ENCODE measurements at places on chromosomes 5 and 9.
A peak's percentile ranks its signal among the peaks of the same experiment; 100 is the strongest.

DNA sequence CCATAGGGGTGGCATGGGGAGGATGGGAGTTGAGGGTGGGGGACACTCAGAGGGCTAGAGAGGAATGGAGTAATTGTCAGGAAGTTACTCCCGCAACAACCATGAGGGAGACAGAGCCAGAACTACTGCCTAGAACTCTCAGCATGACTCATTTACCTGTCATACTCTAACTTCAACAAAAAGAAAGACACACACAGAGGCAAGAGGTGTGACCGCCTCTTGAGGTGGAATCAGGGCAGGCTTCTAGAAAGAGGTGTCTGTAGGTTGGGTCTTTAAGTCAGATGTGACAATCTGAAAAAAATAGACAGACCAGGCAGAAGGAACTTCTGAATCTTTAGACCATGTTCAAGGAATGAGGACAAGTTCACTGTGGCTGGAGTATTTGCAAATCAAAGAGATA is 73.4 kb downstream of the GABBR2 start:
- no peak for DNase-seq

DNA sequence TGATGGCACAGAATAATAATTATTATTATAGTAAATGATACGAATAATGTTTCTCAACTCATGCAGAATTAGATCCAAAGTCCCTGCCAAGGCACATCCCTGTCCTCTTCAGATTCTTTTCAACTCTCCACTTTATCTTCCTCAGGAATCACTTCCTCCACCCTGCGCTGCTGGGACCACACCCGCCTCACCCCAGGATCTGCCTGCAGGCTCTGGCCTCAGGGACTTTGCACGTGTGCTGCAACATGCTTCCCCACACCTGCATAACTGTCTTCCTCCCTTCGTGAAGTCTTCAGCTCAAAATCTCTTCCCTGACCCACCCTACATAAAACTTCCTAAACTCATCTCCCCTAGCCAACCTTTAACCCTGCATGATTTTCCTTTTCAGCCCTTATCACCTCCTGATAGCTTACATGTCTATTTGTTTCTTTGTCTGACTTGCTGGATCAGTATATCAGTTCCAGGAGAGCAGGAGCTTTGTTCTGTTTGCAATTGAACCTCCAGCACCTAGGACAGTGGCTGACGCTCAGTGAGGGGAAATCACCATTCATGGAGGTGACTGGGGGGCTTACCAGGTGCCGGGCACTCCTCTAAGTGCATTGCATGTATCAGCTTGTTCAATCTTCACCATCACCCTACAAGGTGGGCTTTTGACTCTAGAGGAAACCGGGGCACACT is 47.5 kb upstream of the EGFLAM start:
- DNase-seq = no peak

DNA sequence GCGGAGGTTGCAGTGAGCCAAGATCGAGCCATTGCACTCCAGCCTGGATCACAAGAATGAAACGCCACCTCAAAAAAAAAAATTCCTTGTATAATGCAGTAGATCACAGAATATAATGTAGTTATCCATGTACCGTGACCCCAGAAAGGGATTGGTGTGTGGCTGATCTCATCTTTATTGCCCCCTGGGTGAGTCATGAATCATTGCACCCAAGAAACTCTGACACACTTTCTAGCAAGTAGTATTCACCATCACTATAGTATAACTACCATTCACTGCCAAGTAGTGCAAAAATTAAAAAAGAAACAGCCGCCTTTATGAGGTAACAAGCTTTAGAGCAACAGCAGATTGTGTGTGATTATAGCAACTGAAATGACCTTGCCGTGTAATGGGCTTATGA is 23.7 kb upstream of the ANKH start:
- no peak for DNase-seq

GRCh38 chr5:151770383-151771258 is 1.1 kb upstream of the G3BP1 start:
- DNase-seq = no peak

DNA sequence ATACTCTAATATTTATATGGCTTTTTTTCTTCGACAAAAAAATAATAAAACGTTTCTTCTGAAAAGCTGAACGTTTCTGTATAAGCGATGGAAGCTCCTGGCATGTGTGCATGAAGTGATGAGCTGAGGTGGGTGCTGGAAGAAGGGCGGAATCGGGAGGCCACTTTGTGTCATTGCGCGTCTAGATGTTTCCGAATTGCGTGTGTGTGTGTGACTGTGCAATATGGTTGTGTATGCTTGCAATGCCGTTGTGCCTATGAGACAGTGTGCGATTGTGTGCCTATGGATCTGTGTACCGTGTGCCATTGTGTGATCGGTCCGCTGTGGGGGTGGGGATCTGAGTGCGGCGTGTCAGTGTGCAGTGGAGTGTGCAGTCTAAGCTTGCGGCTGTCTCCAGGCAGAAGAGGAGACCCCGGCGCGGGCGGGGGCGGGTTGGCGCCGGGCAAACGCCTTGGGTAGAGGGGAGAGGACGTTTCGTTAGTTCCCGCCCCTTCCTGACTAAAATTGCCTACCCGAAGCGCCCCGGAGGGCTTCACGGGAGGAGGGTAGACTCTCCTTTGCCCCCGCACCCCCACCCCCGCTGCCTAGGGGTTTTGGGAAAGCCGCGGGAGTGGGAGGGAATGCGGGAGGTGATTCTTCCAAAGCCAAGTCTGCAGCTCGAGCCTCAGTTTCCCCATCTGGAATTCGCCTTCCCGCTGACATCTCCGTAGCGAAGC is 24.2 kb downstream of the PCDHGC5 start:
- peak; percentile 52 for DNase-seq

- no peak for DNase-seq
Measured at GRCh38 chr5:96379896-96380295, 53.2 kb downstream of the PCSK1 start.

All from activated naive CD4-positive, alpha-beta T cell treated with anti-CD3 and anti-CD28 coated beads, Interleukin-2, amount 50 U/mL, for 16 hours (primary cell).